Neural cell (in vitro differentiated cells): ENCODE measurements at places on chromosomes 7 and 10. TPM values are rescaled to one million over a fixed set of nuclear protein-coding genes. Genes with fewer than 3 reads are reported as not detected.

Gene DPYSL4
- 116 and 143 TPM in 2 replicates for polyA plus RNA-seq

Gene GNAT3
- not detected in 2 replicates for polyA plus RNA-seq

Gene ZNF853
- polyA plus RNA-seq = 8.7 and 12.9 TPM in 2 replicates

Gene TAS2R41
- polyA plus RNA-seq = not detected in 2 replicates

Gene GPR37
- 0.78 and 1.4 TPM in 2 replicates for polyA plus RNA-seq

Gene HMX2
- not detected in 2 replicates for polyA plus RNA-seq

Gene PRKCQ
- 0.26 and 0.61 TPM in 2 replicates for polyA plus RNA-seq

Gene PI4K2A
- polyA plus RNA-seq = 14.4 and 17.8 TPM in 2 replicates

Gene FAM53B
- polyA plus RNA-seq = 21.8 and 28.6 TPM in 2 replicates

Gene HOXA10
- not detected in 2 replicates for polyA plus RNA-seq

Gene DRGX
- not detected in 2 replicates for polyA plus RNA-seq

Gene PRLHR
- 0.20 TPM in 1 of 2 replicates, not detected in the other for polyA plus RNA-seq

Gene SLC35B4
- polyA plus RNA-seq = 27.3 and 30.1 TPM in 2 replicates

Gene GPNMB
- polyA plus RNA-seq = not detected in 2 replicates

Gene HOXA4
- polyA plus RNA-seq = not detected in 2 replicates
